ENCODE measurements at places on chromosomes 16 and 17.

- no peak for DNase-seq
Observed at GRCh38 chr17:27535975-27536374, 79.7 kb downstream of the KSR1 start.

- no peak for DNase-seq
Observed at GRCh38 chr16:53052519-53053501, at the start of gene CHD9NB. CHD9NB (minus strand) TSS chr16:53052897; CDS start chr16:53044158, 8,739 bp downstream.

GRCh38 chr17:20191056-20191455, 181.9 kb downstream of the SPECC1 start:
- no peak for DNase-seq

- no peak for DNase-seq
Observed at GRCh38 chr17:50547736-50548083, 736 bp downstream of the SPATA20 start.

DNA sequence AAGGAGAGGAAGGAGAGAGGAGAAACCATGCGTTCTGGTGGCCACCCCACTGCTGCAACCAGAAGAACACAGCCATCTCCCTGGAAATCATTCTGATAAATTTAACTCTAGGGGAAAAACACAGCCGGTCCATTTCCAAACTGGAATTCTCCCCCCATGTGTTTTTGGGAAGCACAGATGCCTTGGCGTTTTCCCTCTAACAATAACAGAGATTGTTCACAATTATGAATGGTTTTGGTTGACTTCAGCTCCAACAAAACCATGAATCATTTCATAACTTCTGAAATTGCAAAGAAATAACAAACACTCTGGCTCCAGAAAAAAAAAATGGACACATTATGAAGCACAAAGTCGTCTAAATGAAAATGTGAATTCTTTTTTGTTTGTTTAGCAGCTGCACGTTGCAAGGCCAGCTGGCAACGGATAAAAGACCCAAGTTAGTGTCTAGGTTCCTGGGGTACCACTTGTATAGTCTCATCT, 46.2 kb downstream of the GNAO1 start:
- no peak for DNase-seq

GRCh38 chr17:41490000-41490990, 585 bp upstream of the KRT36 start:
- DNase-seq = no peak

GRCh38 chr17:63792055-63792729, 18.2 kb downstream of the DDX42 start:
- DNase-seq = no peak

Data from cortex of kidney (tissue), 1 donor.